Activated naive CD4-positive, alpha-beta T cell (primary cell): ENCODE measurements at places on chromosomes 3 and 15.

DNA sequence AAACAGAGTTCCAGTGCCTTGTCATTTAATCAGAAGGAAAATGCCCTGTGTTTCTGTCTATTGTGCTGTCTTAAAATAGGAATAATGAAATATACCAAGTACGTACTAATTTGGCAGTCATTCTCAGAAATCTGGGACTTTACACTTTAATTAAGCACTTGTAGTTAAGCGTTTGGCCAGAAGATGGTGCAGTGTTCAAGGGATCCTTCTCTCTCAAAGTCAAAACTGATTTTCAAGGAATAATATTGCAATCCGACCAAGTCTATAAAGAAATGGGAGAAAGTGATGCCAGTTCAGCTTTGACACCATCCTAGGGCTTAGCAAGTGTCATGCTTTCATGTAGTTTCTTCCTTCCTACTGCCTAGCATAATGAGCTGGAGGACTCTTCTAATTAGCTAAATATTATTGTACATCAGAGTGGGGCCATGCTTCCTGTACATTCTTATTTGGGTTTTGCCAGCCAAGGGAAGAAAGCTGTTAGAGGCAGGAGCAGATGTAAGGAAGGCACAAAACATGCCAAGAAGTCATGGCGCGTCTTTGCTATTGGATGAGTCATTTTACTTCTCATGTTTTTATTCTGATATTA, 64.8 kb downstream of the SAMMSON start:
- no peak for DNase-seq

- no peak for DNase-seq
Observed at GRCh38 chr3:162677475-162677874, 1180.9 kb downstream of the OTOL1 start.

DNA sequence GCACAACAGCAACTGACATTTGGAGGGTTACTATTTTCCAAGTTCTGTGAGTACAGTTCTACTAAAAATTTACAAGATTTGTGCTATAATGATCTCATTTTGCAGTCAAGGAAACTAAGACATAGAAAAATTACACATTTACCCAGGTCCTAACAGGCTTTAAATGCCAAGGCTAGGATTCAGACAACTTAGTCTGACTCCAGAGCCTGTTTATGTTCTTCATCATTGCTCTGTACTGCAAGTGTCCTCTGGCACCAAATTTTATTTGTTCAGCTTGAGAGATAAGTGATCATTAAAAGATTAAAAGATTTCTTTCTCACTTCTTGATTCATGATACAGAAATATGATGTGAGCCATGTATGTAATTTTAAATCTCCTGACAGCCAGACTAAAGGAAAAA, 290.8 kb downstream of the UBE2E2 start:
- no peak for DNase-seq

GRCh38 chr15:61106044-61106834, 122.9 kb downstream of the RORA start:
- no peak for DNase-seq

DNA sequence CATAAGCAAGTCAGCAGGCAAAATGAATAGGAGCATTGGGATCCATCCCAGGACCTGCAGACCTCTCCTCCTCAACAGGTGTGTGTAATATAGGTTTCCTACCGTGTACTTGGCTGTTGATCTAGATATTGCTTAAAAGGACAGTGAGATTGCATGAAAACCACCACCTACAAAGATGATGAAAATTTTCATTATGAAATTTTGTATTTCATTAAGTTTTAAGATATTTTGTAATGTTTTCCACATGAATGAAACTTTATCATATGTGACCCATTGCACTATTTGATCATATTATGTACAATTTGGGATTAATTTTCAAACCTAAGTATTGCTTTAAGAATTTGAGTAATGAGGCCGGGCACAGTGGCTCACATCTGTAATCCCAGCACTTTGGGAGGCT, 94.3 kb upstream of the TRPM1 start:
- no peak for DNase-seq

DNA sequence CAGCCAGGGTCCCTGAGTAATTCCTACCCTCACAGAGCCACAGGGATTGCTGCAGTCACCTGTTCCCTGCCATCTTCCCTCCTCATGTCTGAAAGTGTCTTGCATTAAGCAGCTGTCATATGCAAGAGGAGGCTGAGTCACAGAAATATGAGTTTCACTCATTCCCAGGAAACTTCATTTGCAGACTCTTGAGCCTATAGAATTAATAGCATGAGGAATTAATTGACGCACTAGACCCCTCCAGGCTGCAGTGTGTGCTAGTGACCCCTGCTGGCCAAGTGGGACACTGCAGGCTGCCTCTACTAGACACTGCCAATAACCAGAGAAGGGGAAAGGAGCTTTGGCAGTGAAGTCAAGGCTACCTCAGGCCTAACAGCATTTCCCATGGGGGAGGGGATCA, 50.6 kb upstream of the SLC6A1 start:
- no peak for DNase-seq

- no peak for DNase-seq
Observed at GRCh38 chr3:122560680-122561079, 3.4 kb downstream of the PARP9 start.

DNA sequence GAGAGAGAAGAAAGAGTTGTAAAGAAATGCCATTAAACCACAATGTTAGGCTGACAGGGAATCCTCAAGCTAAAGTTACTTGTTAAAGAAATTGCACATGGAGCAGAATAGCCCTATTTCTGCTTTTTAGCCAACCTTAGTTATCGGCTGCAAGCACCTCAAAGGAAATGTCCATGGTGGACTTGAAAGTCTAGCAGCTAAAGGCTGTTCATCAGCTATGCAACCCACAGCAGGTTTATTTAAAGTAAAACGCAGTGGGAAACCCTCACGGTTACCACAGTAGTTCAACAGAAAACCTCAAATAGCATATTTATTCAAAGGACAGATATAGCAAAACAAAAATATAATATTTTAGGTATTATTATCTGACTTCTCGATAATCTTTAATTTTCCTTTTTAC, 967.2 kb downstream of the IGSF11 start:
- DNase-seq: no peak

- no peak for DNase-seq
Observed at GRCh38 chr3:183298701-183299153, 45.7 kb downstream of the B3GNT5 start.

DNA sequence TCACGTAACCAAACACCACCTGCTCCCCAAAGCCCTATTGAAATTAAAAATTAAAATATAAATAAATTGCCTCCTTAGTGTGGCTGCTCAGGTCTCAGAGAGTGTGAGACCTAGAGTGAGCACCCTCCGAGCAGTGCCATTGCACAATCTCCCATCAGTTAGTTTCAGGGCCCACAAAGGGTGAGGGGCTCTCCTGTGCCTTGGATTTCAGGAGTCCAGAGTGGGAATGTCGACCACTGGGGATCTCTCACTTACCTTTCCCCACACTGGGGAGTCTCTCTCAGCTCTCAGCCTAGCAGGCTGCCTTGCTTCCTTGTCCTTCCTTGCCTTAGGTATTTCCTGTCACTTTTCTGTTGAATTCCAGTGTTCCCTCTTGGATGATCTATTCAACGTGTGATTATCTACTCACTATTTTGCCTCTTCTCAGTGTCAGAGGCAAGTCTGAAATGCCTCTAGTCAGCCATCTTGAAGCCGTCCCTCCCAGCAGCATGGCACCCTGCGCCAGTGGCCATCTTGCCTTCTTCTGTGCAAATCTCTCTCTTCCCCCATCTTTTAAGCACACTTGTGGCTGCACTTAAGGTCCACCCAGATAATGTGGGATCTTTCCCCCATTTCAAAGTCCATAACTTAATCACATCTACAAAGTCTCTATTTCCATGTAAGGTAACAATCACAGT, 119.3 kb downstream of the LRRK1 start:
- DNase-seq: no peak

DNA sequence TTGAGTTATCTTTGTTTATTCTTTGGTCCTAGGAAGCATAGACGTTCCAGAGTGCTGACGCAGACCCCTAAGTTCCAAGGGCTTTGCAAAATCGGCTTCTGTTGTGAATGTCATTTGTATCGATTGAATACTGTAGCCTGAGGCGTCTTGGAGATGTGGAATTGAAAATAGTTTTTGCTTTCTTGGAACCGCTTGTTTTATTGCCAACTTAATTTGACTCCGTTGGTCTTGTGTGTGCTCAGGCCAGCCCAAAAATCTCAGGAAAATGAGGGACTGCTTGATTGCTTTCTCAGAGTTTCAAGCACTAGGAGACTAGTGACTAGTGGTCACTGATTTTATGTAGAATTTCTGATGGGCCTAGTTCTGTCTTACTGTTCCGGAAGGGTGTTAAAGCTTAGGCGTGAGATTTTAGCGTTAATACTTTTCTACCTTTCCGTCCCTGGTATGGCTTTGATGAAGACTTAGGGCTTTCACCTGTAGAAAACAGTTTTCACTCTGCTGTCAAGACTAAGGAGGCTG, 263 bp upstream of the UTS2B start:
- DNase-seq: no peak

DNA sequence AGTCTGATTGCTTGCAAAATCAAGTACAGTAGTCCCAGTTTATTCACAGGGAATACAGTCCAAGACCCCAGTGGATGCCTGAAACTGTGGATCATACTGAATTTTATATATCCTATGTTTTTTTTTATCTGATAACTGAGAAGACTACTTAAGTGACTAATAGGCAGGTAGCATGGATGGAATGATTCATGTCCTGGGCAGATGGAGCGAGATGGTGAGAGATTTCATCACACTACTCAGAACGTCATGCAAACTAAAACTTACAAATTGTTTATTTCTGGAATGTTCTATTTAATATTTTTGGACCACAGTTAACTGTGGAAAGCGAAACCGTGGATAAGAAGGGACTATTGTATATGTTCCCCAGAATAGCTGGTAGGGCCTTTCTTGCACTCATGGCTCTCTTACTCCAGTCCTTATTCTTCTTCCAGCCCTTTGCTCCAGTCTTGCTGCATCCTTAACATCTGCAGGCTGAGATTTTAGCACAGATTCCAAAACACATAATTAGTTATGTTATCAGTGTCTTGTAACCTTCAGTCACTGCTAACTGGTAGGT, 290.0 kb downstream of the ADAMTSL3 start:
- DNase-seq: no peak

DNA sequence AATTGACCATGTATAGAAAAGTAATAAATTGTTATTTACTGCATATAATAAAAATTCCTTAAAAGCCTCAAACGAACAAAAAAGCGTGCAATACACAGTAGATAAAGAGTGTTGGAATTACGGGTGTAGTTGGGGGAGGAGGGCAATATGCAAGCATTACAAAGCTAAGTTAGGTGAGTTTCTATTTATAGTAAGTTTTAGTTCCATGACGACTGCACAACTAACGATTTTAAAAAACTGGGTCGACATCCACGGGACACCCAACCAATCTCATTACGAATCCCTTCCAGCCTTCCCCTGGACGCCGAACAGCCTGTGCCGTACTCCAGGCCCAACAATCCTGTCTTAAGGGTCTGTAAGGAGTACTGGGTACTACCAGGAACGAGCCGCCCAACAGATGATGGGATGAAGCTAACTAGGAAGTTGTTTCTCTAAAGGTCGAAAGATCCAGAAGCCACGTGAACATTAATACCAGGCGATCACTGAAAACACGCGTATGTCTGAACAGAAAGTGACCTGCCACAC, 677 bp downstream of the POLQ start:
- no peak for DNase-seq

DNA sequence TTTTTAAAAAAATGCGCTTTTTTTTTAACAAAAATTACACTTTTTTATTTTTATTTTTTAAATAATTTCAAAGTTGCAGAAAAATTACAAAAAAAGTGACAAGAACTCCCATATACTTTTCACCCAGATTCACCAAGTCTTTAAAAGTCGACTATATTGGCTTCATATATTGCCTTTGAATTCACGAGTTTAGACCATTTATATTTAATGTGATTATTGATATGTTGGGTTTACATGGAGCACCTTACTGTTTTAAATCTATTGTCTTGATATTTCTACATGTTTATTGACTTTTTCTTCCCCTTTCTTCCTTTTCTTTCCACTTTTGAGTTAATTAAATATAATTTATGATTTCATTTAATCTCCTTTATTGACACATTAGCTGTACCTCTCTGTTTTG, 127.2 kb downstream of the OPA1 start:
- no peak for DNase-seq

DNA sequence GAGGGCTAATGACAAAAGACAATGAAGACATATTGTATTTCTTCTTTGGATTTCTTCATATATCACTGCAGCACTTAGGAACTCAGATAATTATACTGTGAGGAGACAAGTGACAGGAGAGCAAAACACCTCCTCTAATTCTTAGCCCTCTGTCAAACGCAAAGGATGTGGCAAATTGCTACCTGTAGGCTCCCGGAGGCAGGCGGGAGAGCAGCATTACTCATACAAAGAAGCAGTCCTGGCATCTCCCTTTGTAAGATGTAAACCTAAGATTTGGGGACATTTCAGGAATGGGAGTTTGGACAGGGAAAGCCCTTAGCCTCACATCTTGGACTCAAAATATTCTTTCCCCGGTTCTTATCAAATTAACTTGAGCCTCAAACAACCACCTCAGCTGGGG, 460.8 kb downstream of the SOX2 start:
- no peak for DNase-seq

DNA sequence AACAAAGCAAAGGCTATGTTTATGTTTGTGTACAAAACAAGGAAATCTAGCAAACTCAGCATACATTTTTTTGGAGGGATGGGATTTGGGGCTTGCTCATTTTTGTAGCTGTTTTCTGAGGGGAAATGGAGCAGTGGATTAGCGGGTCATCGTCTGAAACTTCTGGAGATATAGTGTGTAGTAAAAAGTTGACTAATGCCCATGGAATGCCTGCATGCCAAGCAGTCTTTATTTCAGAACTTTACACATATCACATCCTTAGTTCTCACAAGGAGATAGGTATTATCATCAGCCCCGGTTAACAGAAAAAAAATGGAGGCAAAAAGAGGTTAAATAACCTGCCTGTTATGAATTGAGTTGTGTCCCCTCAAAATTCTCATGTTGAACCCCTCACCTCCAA, 47.1 kb downstream of the ATP13A4 start:
- DNase-seq: no peak

GRCh38 chr15:33656168-33656567, 312.1 kb upstream of the CHRM5 start:
- DNase-seq: no peak

GRCh38 chr15:55685286-55685685, 57.7 kb downstream of the PRTG start:
- no peak for DNase-seq

DNA sequence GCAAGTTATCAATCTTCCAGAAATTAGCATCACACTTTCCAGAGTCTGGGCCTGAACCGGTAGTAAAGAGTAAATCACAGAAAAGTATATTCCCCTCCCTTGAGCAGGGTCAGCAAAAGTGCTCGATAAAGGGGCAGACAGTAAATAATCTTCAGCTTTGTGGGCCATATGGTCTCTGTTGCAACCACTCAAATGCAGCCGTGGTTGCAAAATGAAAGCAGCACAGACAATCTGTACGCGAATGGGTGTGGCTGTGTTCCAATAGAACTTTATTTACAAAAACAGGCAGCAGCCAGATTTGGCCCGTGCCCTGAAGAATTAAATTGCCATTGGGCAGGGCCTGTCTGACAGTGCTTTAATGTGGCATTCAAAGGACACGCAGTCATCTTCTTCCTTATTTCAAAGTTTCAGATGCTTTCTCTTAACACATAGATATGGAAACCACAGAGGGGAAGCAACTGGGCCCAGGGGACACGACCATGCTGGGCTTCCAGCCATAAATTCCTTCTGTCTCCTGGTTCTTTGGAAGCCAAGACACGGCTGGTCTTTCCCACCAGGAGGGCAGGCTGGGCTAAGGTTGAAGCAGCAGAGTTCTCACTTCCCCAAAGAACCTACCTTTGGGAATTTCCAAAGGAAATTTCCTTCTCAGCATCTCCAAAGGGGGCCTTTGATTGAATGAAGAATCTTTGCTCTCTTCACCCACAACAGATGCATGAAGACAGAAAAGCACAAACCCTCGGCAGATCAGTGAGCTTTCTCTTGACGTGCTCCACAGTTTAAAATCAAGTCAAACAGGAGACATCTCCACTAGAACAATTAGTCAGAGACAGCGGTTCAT, 489.8 kb upstream of the PROK2 start:
- no peak for DNase-seq
